ENCODE measurements at places on chromosomes 4 and X. TPM values are rescaled to one million over a fixed set of nuclear protein-coding genes. Genes with fewer than 3 reads are reported as not detected.

Gene CYTL1
- total RNA-seq, result not detected

Gene INTS12
- 20.0 TPM for total RNA-seq

Gene MTMR8
- total RNA-seq, result 6.4 TPM

Gene PCDH11X
- not detected for total RNA-seq

Gene PF4V1
- not detected for total RNA-seq

Gene MUC7
- not detected for total RNA-seq

Gene VCX3A
- not detected for total RNA-seq

Gene EDA
- 3.2 TPM for total RNA-seq

Gene TAF7L
- not detected for total RNA-seq

Gene DIPK2B
- total RNA-seq, result not detected

Gene CXCL1
- total RNA-seq, result not detected

Gene FOXO4
- 12.8 TPM for total RNA-seq

Gene PPEF2
- not detected for total RNA-seq

Gene FAAH2
- total RNA-seq, result 2.1 TPM

Gene TIGD2
- total RNA-seq, result 9.6 TPM

All from OCI-LY7 (cell line).